ENCODE measurements at places on chromosomes 3 and 15. TPM values are rescaled to one million over a fixed set of nuclear protein-coding genes. Genes with fewer than 3 reads are reported as not detected.

Gene POPDC2
- total RNA-seq, result 1.0 TPM

- no peak for DNase-seq
These were observed 48.5 kb downstream of the CHCHD6 start for GRCh38 chr3:126752303-126753190.

Gene EPHA6
- total RNA-seq, result not detected

DNA sequence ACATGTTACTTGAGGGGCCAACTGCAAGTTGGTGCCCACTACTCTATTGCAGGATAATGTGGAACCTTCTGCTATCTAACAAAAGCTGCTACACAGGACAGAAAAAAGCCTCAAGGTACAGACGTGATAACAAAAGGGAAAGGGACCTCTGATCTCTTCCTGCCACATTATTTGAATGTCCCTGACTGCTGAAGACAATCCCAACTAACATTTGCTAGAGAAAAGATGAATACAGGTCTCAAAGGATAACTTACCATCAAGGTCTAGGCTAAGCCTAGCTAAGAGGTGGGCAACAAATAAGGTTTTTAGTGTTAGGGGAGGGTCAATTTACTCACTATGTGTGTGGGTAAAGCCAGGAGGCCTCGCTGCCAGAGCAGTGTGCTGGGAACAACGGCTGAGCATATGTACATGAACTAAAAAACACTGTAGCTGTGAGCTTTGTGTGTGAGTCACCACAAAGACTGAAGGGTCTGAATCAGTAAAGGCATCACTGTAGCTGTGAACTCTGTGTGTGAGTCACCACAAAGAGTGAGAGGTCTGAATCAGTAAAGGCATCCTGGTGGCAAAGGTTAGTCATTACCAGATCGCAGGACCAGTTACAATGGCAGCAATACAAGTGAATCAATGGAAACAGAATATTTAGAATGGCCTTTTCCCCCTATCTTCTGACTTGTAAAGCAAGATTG is 111.7 kb downstream of the LMLN start:
- DNase-seq, result peak; percentile 97

GRCh38 chr3:8867646-8868045 is 95.6 kb downstream of the RAD18 start:
- DNase-seq, result no peak

Gene SLC2A2
- total RNA-seq, result not detected

GRCh38 chr3:13338996-13339395 is 81.1 kb downstream of the NUP210 start:
- DNase-seq, result no peak

GRCh38 chr15:82648257-82649103 is 1.3 kb upstream of the CPEB1 start:
- no peak for DNase-seq

DNA sequence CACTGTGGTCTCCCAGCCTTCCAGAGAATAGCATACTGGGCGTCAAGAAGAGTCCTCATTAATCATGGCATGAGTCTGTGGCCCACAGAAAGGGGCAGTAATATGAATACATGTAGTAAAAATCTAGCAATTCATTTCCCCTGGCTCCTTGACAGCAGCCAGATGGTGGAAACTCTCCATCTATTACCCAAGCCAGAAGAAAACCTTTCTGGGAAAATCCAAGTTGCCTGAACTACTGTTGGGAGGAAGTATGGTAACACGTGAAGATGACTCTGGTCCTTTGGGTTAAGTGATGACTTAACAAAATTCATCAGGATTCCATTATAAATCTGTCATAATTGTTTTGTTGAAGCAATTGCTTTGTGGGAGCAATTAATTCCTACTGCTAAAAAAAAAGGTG is 530.5 kb downstream of the FHIT start:
- DNase-seq, result no peak

DNA sequence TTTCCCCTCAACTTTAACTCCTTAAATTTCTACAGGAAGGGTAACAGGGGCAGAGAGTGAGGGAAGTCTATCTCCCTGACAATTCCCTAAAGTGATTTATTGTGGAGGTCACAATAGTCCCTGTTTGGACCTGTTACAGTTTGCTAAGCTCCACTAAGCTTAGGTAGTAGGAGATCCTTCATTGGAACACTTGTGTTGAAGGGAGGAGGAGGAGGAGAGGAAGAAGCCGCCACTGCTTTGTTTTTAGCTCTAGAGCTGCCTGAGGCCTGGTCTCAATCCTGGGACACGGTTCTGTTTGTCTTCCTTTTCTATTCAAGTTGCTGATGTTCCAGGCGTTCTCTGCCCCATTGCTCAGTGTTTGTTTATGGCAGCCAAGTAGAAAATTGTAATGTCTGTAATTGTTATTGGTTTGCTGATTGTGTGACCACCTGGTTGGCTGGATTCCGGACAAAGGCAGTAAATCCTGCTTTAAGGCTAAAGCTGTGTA is 48.4 kb downstream of the HES1 start:
- peak; percentile 57 for DNase-seq

DNA sequence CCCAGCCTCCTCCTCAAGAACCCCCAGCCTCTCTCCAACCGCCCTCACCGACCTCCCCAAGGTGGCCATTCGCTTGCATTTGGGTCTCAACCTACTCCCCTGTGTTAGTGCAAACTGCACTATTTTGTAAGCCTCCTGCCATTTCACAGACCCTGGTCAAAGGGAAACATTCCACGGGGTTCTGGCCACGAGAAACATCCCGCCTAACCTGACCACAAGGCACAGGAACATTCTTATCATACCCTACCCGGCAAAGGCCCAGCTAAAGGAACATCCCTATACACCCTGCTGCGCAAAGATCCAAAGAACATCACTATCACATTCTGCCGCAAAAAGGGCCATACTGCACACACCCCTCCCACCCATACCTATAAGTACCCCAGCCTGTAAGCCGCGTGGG is 22.9 kb downstream of the RPSA start:
- DNase-seq, result no peak

Gene SLITRK3
- total RNA-seq, result not detected

Gene LRRC31
- total RNA-seq, result not detected

GRCh38 chr3:88031642-88032077 is 27.1 kb downstream of the CGGBP1 start:
- no peak for DNase-seq

- DNase-seq, result no peak
These were observed 2.5 kb upstream of the KIF7 start for GRCh38 chr15:89657686-89658200.

- DNase-seq, result peak; percentile 41
These were observed 1.6 kb upstream of the UBA3 start for GRCh38 chr3:69081583-69082262.

Gene GOLGA6L1
- total RNA-seq, result not detected

Gene DOCK3
- total RNA-seq, result 1.7 TPM

GRCh38 chr15:69156736-69157381 is 3.6 kb upstream of the GLCE start:
- no peak for DNase-seq

- no peak for DNase-seq
These were observed 168.2 kb downstream of the ECT2 start for GRCh38 chr3:172918568-172919296.

DNA sequence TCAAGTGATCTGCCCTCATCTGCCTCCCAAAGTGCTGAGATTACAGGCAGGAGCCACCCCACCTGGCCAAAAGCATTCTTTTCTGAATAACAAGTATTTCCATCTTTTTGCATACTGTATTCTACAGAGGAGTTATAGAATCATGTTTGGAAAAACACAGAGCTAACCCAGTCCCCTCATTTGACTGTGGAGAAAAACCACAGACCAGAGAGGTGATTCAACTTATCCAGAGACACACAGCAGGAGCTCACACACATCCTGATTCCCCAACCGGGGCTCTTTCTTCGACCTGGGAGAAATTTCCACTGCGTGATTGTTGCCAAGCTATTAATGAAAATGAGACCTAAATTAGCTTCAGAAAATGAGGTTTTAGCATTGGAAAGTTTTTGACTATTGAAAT is 176.1 kb upstream of the TLE3 start:
- DNase-seq, result no peak

All from kidney epithelial cell (primary cell).